ENCODE measurements at places on chromosomes 2 and 18.
A peak's percentile ranks its signal among the peaks of the same experiment; 100 is the strongest.

DNA sequence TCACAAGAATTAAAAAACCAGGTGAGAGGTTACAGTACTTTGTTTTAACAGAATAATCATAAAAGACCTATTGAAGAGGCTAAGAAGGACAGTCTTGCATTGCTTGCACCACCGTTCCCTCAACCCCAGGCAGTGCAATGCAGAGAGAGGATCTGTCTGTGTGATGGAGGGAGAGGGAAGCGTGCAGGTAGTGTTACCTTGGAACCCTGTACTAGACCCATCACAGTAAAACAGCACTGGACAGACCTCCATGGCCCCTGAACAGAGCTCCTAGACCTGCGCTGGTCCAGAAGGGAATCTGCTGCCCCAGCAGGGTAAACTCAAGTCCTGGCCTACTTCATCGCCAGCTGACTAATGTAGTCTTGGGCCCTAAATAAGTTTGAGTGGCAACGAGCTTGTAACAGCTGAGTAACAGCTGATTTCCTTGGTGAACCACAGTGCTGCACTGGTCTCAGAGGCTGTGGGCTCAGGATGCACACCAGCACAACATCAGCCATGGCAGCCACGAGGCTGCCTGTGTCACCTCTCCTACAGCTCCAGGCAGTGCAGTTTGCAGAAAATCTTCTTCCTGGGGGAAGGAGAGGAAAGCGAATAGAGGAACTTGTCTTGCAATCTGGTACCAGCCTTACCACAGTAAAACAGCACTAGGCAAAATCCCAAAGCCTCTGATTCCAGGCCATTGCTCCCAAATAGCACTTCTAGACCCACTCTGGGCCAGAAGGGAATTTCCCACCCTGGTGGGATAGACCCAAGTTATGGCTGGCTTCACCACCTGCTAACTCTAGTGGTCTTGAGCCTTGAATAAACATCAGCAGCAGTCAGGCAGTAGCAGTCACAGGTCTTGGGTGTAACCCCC, 417.2 kb downstream of the CDH7 start:
- DNase-seq, result no peak

DNA sequence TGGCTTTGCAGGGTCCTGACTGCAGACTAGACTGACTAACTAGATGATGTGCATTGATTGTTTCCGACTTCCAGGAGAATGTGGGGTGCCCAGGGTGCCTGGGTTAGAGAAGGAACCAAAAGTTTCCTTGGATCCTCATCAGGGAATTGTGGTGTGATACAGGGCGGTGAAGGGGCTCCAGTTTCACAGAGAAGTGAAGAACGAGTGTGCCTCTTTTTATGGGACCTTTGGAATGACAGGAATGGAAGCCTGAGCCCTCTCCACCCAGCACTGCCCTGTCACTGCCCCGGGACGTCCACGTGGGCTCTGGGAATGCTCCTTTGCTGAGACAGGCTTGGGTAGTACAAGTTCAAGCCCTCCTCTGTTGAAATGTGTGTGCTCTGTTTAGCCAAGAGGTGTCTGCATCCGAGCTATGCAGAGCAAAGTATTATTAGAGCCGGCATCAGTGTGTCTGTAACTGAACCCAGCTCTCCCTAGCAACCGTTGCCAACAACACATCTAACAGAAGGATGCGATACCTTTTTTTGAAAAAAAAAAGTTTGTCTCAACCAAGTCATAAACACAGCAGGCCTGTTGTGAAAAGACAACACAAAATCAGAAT, 183.6 kb downstream of the SMAD7 start:
- no peak for DNase-seq

- DNase-seq, result no peak
Observed at GRCh38 chr2:223081789-223082188, 29.8 kb downstream of the KCNE4 start.

DNA sequence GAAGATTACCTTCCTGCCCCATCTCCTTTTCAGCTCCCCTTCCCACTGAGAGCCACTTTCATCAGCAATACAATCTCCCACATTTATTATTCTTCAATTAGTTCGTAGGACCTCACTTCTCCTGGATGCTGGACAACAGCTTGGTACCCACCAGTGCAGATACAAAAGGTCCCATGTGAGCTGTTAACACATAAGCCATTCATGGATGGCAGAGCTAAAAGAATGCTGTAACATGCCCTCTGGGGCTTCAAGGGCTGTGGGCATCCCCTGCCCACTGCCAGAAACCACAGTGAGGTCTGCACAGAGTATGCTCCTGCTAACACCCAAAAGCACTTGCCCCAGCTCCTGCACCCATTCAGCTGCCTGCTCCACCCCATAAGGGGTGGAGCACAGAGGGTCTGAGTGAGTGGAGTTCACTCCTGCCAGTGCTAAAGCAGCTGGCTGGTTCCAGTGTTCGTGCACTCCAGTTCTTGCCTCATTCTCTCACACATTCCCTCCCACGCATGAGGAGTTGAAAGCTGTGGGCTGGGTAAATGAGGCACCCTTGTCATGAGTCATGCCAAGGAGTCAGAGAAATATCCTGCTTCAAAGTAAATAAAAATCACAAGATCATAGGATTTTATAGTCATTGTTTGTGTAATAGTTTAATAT, 305.9 kb upstream of the TMEFF2 start:
- no peak for DNase-seq

DNA sequence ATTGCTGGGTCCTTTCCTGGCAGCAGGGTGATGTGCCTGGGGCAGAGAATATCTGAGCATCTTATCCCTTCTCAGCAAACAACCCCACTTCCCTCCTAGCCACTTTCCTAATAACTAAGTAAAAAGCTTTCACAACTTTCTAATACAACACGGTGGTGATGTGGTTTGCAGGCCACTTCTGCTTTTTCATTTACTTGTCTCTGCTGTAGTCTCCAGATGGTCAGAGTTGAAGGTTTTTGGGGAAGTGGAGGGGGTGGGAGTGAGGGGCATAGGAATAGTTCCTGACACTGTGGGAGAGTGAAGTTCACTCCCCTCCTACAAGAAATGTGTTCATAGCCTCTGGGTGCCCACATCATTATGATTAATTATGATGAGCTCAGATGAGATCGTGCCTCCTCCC, 11.6 kb downstream of the OXER1 start:
- DNase-seq, result peak; percentile 60

DNA sequence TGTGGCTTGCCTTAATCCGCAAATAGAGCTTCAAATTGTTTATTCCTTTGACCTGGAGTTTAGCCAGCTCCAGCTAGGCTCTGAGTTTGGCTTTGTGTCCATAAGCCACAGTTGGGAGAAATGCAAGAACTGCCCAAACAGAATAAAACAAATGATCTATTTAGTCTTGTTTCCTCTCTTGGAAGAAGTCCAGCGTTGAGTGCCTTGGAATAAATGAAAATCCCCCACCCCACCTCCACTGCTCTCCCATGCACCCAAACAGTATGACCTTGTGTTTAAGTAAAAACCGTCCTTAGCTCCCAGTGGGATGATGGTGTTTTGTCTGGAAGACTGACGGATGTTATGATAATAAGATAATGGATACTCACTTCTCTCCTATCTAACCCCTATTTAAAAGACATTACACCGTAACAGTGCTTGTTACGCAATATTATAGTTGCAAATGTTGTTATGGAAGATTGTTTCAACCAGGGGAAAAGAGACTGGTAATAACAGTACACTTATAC, 3.2 kb upstream of the SERPINE2 start:
- DNase-seq, result no peak

- no peak for DNase-seq
Observed at GRCh38 chr2:190763901-190764514, 115.1 kb downstream of the NAB1 start.

DNA sequence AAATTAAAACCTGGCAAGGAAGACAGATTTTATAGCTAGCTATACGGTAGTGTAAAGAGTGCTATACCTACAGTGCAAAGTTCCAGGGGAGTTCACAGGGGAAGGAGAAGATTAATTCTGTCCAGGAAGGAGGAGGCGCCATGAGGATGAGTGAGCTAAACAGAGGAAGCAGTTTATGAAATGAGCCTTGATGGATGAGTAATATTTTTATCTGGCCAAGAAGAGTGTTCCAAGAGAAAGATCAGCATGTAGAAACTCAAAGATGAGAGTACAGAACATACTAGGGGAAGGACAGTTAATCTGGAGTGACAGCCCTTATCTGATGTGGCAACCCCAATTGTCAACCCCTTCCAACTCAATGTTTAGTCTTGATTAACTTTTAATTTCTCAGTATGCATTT, 54.8 kb downstream of the CDH20 start:
- no peak for DNase-seq

- no peak for DNase-seq
Observed at GRCh38 chr2:235217846-235218245, 266.0 kb downstream of the SH3BP4 start.
